ENCODE measurements at places on chromosomes 16 and 17.

GRCh38 chr17:50100921-50101345 is 5.8 kb downstream of the PDK2 start:
- DNase-seq: no peak

- DNase-seq: no peak
These were observed 16.2 kb downstream of the CACNG3 start for GRCh38 chr16:24272379-24272778.

GRCh38 chr17:48597528-48597777 is 3.9 kb upstream of the HOXB5 start:
- DNase-seq: no peak

DNA sequence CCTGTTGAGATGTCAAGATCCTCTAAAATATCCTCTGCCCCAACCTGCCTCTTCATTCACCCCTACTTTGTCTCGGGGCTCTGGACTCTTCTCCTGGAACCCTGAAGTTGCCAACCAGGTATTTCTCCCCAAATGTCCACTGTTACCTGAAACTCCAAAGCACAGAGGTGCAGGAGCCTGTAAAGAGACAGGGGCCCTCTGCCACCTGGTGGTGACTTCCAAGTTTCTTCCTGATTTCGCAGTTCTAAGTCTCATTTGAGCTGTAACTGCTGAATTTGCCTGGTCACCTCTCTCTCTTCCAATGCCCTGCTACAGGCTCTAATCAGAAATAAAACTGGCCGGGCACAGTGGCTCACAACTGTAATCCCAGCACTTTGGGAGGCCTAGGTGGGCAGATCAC is 77.1 kb upstream of the RCVRN start:
- DNase-seq: no peak

DNA sequence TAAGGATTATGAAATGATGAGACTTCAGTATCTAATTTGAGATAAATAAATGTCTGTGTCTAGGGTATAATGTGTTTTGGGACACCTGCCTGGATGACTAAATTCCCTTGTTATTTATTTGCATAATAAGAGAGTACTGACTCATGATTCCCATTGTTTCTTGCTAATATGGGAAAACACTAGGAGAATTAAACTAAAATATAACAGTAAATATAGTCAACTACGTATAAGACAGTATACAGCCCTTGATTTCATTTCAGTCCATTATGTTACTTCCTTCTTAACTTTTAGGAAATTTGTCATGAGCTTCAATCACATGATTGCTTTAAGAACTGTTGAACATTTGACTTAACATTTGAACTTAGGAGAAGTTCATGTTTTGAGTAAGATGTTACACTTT is 62.4 kb downstream of the VMP1 start:
- no peak for DNase-seq

GRCh38 chr17:75689441-75689873 is 22.3 kb downstream of the SAP30BP start:
- no peak for DNase-seq

DNA sequence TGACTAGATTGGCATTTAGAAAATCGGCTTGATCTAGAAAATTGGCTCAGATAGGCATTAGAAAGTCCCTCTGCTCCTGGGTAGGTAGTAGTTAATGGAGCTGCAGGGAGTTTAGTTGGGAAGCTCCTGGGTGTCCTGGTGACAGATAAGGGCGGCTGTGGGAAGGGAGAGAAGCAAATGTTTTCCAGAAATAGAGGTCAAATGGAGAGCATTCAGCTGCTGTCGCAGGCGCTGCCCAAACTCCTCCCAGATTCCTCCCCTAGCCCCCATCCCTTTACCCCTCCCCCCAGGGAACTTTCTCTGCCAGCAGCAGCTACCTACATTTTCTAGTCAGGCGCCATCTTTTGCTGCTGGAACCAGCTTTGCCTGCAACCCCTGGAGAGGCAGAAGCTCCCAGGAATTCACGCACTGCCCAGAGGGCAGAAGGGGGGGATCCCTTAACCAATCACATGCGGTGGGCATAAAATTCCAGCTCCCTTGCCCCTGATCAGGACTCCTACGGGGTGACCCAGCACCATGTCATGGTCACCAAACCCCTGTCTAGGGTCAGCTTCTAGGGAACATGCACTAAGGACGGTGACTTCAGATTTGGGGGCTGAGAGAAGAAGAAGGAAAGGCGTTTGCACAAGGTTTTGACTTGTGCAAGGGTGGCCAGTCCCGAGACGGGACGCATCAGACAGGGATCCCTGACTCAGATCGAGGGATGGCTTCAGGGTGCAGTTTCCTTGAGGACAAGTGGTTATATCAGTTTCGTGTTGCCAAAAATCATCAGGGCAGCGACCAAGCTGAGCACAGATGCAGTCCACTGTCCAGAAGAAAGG is 43.8 kb downstream of the SOCS1 start:
- no peak for DNase-seq

GRCh38 chr17:61783556-61784304 is 79.6 kb downstream of the BRIP1 start:
- DNase-seq: no peak

- DNase-seq: no peak
These were observed 18.2 kb downstream of the IL34 start for GRCh38 chr16:70664325-70665112.

DNA sequence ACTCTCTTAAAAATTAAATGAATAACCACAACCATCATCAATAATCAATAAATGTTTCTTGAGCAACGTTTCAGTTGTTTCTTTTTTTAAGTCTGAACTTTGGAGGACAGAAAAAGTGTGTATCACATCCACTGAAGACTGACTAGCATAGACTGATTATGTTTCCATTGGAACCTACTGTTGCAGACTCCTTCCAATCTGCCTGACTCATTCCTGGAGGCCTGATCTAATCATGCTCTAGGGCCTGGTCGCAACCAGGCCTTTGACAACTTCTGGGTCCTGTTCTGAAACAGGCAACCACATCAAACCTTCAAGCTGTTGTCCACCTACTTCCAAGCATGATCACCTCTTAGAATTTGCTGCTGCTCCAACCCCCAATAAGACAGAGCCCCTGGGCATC is 109.2 kb upstream of the NUDT7 start:
- DNase-seq: no peak

DNA sequence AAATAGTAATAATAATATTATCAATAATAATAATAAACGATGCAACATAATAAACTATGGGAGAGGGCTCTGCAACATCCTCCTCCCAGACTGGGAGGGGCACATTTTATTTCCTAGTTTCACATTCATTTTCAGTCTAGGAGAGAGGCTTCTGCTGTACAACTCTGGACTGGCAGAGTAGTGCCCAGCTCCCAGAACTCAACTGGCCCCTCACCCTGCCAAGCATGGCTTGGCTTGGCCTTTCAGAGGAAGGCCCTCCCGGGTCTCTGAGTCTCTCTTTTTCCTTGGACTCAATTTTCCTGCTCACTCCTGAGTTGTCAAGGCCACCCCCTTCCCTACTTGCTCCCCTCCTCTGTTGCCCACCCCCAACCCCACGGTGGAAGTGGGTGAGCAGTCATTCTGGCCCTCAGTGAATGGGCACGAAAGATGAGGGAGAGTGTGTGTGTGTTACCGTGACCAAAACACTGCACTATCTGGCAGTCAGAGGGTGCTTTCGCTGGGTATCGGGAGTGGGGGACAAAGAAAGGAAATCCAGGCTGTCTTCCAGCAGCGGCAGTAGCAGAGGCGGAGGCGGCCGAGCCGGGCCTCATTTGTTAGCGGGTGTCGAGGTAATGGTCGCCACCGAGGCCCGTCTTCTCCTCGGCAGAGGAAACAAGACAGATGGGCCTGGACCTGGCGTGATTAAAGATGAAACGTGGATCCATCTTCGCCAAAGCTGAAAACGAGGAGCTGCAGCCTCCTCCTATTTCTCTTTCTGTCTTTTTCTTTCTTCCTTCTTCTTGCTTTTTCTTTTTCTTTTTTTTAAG is 2.3 kb downstream of the HOXB4 start:
- DNase-seq: no peak

GRCh38 chr17:32341141-32341856 is 674 bp downstream of the C17orf75 start:
- no peak for DNase-seq

DNA sequence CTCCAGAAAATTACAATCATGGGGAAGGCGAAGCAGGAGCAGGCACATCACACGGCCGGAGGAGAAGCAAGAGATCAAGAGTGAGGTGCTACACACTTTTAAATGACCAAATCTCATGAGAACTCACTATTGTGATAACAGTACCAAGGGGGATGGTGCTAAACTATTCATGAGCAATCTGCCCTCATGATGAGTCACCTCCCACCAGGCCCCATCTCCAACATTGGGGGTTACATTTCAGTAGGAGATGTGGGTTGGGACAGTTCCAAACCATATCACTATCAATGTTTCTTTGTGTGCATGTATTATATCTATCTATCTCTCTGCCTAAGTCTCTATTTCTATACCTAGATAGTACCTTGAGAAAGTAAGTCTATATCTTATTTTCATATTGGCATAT is 724.8 kb downstream of the CDH11 start:
- DNase-seq: no peak

GRCh38 chr17:20948984-20949777 is 93.6 kb downstream of the USP22 start:
- DNase-seq: no peak

- no peak for DNase-seq
These were observed 37.3 kb downstream of the PIEZO1 start for GRCh38 chr16:88747588-88748301.

GRCh38 chr16:12110361-12111107 is 134.0 kb downstream of the SNX29 start:
- DNase-seq: no peak

- DNase-seq: no peak
These were observed 560.3 kb upstream of the CDH8 start for GRCh38 chr16:62596584-62596983.

DNA sequence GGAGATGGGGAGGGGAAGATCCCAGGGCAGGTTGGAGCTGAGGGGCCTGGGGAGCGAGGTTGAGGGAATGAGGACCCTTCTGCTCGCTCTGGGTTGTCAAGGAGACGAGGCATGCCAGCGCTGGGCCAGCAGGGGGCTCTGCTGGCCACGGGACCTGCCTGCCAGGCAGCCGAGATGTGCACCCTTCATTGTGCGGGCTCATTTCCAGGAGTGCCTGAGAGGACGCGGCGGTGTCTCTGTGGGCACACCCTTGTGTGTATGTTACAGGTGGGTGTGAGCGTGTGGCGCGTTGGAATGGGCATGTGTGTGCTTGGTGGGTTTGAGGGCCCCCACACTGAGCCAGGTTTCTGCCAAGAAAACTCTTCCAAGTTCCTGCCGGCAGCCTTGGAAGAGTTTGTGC is 15.9 kb downstream of the ARHGAP23 start:
- DNase-seq: no peak

DNA sequence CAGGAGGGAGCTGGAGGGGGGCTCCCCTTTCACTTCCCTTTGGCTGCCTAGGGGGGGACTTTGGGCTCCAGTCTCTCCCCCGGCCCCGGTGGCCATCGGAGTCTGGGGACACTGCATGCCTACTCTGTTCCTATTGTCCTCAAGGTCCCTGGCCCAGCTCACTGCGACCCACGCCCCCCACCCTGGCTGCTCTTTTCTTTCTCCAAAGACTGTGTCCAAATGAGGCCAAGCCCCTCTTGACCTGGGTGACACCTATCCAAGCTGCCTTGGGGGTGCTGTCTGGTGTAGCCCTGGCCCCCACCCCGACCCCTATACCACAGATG is 12.9 kb downstream of the UBALD1 start:
- no peak for DNase-seq

- no peak for DNase-seq
These were observed 637 bp downstream of the PLCG2 start for GRCh38 chr16:81779536-81780320.

GRCh38 chr17:76261421-76262215 is 3.5 kb upstream of the UBALD2 start:
- no peak for DNase-seq

- DNase-seq: no peak
These were observed 43.4 kb upstream of the IRX6 start for GRCh38 chr16:55280587-55280986.

DNA sequence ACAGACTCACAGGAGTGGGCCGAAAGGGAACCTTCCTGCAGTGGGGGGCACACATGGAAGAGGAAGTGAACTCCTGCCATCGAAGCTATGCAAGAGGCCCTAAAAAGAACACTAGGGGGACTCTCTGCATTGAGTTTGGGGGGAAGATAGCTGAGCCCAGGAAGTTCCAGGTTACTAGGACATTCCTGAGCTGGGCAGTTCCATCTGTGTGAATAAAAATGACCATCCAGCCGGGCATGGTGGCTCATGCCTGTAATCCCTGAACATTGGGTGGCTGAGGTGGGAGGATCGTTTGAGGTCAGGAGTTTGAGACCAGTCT is 211.8 kb downstream of the ZNF423 start:
- no peak for DNase-seq

- no peak for DNase-seq
These were observed 325.9 kb downstream of the SEC14L1 start for GRCh38 chr17:77466596-77467223.

DNA sequence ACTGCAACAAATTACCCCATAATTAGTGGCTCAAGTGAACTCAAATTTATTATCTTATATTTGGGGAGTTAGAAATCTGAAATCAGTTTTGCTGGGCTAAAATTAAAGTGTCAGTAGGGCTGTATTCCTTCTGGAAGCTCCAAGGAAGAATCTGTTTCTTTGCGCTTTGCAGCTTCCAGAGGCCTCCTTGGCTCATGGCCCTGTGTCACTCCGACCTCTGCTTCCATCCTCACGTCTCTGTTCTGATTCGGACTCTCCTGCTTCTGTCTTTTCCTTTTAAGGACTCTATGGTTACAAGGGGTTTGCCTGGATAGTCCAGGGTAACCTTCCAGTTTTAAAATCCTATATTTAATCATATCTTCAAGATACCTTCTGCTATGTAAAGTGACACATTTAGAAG is 232.1 kb downstream of the CA10 start:
- no peak for DNase-seq

GRCh38 chr17:5592382-5592781 is 8.1 kb upstream of the NLRP1 start:
- no peak for DNase-seq

DNA sequence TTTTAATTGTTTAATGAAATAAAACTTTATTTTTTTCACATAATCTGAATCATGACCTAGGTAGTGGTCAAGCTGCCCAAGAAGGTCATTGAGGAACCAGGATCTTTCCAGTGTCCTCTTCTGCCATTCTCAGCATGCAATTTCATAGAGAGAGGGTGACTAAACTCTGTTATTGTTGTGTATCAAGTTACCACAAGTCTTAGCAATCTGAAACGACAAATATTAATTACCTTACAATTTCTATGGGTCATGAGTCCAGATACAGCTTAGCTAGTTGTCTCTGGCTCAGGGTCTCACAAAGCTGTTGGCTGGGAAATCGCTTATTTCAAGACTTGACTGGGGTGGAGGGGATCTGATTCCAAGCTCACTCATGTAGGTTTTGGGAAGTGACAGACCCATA is 37.6 kb downstream of the FTO start:
- DNase-seq: no peak

- DNase-seq: no peak
These were observed 1.2 kb downstream of the NEUROD2 start for GRCh38 chr17:39606434-39607056.

GRCh38 chr17:21524211-21524591 is 148.0 kb downstream of the KCNJ12 start:
- DNase-seq: no peak
